Epithelial cell of esophagus (primary cell): ENCODE measurements at places on chromosomes 13 and 19.

GRCh38 chr19:35717665-35718344 lies at the start of gene KMT2B:
Gene KMT2B, plus strand, starts transcription at chr19:35718003. Its CDS starts 16 bp downstream, at chr19:35718019.
- DNase-seq, result peak; percentile 97

- DNase-seq, result peak; percentile 77
Measured at GRCh38 chr19:18453269-18454024, 15.5 kb upstream of the ISYNA1 start.

GRCh38 chr19:52219611-52220010 lies 29.8 kb downstream of the PPP2R1A start:
- DNase-seq, result no peak

DNA sequence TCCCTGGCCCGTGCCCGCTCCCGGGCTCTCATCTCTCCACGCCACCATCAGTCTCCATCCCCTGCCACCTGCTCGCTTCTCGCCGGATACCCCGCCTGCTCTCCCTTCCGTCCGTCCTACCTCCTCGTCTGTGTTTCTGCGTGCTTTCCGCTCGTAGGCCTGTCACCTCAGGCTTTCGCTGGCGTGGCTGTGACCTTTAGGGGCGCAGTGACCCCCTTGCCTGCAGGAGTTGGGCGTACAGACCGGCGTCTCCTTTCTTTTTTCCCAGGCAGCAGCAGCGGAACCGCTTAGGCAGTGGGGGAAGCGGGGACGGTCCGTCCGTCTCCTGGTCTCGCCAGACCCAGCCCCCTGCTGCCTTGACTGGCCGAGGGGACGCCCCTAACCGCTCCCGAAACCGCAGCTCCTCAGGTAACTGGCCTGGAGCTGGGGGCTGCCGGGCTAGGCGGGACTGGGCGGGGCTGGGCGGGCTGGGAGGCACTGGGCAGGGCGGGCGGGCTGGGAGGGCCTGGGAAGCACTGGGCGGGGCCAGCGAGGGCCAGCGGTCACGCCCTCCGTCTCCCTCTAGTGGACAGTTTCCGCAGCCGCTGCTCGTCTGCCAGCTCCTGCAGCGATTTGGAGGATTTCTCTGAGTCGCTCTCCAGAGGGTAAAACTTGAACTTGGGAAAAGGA lies 6.3 kb downstream of the PGLYRP1 start:
- peak; percentile 83 for DNase-seq

GRCh38 chr13:39232401-39232980 lies 194.2 kb downstream of the NHLRC3 start:
- no peak for DNase-seq

DNA sequence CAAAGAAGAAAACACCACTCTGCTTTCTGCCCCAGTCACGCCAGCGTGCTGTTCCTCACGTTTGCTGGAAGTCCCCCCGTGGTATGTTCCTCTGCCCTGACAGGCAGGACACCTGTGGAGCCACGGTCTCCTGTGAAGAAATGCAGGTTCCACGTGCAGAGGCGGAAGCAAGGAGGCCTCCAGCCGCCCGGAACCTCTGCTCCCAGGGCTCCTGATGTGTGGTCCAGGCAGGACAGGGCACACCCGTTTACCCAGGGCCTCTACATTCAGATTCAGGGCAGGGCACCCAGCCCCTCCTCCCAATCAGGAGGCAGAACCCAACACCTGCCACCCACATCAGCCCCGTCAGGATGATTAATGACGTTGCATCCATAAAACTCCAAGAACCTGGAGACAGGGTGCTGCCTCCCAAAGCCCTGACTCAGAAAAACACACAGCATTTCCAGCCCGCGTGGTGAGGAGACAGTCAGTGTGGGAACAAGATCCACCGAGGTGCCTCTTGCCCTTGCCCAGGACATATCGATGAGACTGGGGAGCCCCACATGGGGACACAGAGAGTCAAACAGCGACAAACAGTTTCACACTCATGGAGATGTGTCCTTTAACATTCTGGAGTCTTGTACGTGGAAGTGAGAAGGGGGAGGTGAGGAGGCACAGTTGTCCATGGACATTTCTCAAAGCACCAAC lies 76.2 kb downstream of the COL4A1 start:
- no peak for DNase-seq

- no peak for DNase-seq
Measured at GRCh38 chr19:31168106-31168625, 181.1 kb downstream of the TSHZ3 start.

GRCh38 chr19:813219-814151 lies 8.3 kb downstream of the PLPPR3 start:
- no peak for DNase-seq

DNA sequence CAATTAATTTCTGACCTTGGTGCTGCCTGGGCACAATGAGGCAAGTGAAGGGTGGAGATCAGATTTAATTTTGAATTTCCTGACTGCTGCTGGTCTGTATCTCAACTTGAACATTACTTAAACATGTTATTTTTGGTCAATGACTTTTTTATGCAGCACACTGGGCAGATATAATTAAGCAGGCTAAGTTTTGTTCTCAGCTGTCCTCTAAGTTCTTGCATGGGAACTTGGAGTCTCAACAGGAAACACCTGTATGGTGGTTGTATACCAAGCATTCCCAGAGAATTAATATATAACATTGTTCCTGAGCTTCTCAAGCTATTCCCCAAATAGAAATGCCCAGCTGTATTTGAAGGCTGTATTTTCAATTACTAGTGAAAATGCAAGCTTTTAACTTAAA lies 113.5 kb upstream of the EDNRB start:
- DNase-seq, result no peak

- peak; percentile 85 for DNase-seq
Measured at GRCh38 chr19:21848706-21849105, 12.7 kb upstream of the ZNF43 start.
